ENCODE measurements at places on chromosomes 6 and 20.

- DNase-seq: no peak
Observed at GRCh38 chr6:160139420-160139851, 17.8 kb downstream of the SLC22A1 start.

- no peak for DNase-seq
Observed at GRCh38 chr6:4434655-4435054, 299.3 kb upstream of the ECI2 start.

DNA sequence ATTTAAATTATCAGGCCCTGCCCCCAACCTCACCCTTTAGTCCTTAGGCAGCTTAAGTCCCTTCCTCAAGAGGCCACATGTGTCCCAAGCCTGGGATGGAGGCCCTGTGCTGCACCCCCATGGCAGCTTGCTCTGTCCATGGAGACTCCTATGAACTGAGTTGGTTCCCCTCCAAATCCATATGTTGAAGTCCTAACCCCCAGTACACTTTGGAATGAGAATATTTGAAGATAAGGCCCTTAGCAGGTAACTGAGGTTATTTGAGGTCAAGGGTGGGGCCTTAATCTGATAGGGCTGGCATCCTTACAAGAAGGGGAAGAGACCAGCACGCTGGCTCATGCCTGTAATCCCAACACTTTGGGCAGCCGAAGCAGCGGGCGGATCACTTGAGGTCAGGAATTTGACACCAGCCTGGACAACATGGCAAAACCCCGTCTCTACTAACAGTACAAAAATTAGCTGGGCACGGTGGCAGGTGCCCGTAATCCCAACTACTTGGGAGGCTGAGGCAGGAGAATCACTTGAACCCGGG, 6.7 kb upstream of the BEND3 start:
- no peak for DNase-seq

- no peak for DNase-seq
Observed at GRCh38 chr6:55818482-55818881, 56.9 kb downstream of the BMP5 start.

GRCh38 chr20:25014816-25015215, 22.3 kb upstream of the APMAP start:
- no peak for DNase-seq

DNA sequence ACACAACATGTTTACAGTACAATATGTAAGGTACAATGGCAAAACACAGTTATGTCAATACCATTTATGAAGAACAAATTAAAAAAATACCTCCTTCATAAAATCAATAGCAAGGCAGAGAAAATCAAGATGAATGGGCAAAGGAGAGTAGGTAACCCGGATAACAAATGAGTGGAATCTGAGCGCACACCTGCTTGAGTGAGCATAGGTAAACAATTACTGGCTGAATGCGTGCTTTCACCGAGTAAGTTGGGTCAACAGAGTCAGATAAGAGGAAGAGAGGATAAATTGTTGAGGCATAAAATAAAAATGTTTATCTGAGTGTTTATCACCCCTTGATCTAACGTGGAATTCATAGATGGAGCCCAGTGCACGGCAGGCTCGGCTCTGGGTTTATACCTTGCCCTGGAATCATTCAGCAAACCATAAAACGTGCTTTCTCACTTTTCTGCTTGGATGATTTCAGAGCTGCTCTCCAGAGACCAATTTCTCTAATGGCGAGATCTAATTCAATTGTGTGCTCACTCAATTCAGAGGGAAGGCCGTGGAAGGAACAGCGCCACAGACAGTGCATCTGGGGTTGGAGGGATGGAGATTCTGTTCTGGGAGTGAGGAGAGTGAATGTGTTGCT, 224.8 kb upstream of the MAP3K7 start:
- DNase-seq: peak; percentile 64

DNA sequence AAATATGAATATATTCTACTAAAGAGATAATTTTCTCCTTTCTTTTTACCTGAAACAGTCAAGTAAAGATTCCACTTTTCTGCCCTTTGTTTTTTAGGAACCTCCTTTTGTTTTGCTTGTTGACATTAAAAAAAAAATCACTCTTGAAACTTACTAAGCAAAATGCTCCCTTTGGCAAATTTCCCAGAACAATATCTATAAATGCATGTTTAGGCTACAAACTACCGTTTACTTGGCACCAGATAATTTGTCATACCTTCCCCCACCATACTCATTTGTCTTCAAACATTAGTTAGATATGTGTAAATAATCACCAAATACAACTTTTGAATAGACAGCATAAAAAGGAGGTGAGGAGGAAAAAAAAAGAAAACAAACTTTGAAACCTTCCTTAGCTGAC, 604.7 kb downstream of the RFPL4B start:
- peak; percentile 27 for DNase-seq

- no peak for DNase-seq
Observed at GRCh38 chr6:70527071-70527737, 39.5 kb upstream of the SDHAF4 start.

DNA sequence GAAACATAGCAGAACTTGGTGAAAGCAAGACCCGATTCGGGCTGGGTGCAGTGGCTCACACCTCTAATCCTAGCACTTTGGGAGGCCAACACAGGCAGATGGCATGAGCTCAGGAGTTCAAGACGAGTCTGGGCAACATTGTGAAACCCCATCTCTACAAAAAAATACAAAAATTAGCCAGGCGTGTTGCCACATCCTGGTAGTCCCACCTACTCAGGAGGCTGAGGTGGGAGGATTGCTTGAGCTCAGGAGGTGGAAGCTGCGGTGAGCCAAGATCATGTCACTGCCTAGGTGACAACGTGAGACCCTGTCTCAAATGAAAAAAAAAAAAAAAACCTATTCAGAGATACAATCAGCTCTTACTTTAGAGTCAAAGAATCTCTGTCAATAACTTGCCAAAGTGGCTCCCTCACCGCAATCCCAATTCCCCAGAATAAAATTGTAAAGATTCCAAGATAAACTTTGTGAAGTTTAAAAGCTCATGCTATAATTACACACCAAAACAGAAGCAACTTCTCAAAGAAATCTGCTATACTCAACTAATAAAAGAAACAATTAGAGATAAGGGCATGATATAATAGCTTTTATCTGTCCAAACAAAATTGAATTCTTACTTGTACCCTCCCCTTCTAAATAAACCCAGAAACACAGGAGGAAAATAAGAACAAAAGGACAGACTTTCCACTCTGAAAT, 33.6 kb downstream of the CDK19 start:
- no peak for DNase-seq

DNA sequence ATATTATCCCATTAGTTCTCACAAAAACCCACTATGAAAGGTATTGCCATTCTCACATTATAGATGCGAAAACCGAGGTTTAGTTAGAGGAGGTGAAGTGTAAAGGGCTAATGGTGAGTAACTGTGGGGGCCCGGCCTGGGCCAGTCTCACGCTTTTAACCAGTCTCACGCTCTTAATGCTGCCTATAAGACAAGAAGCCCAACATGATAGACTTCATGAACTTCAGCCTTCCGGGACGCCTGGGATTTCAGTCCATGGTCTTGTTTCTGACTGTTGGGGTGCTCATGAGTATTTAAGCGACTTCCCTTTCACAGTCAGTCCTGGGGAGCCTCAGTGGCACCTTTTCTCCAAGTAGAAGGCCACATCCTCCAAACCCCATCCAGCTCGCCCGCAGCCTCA, 31.7 kb downstream of the AGPAT4 start:
- no peak for DNase-seq

GRCh38 chr6:157481189-157481864, 100.3 kb downstream of the ZDHHC14 start:
- DNase-seq: no peak

DNA sequence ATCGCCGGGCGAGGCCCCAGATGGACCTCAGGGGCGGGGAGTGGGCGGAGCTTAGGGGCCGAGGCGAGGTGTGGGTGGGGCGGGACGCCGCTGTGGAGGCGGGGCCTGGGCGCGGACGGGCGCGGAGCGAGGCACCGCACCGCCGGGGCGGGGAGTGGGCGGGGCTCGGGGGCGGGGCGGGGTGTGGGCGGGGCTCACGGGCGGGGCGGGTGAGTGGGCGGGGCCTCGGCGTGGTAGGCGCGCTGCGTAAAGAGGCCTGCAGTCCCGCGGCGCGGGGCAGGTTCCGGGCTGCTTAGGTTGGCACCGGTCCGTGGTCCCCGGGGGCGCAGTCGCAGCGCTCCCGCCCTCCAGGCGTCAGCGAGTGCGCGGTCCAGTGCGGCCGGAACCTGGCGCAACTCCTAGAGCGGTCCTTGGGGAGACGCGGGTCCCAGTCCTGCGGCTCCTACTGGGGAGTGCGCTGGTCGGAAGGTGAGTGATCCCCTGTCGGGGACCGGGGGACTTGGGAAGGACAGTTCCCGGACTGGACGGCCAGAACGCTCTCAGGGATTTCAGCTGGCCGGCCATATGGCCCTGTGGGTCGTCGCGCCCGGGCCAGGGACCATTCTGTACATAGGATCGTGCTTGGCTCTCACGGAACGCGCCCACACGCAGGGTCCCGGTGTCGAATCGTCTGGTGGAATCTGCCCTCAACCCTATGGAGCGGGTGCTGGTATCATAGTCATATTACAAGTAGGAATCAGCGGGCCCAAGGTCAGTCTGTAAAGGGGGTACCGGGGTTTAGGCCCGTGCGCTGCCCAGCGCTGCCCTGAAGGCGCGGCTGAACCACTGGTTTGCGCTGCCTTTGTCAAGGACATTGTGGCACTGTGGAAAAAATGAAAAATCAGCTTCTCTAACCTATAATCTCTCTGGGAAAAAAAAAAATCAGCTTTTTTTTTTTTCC, at the start of gene NQO2:
TSS of gene NQO2 (plus strand) at position 277 of the 940 bp plus-strand sequence. CDS start 6,659 bp downstream, outside the sequence.
- peak; percentile 83 for DNase-seq

GRCh38 chr6:169487579-169488436, 214.0 kb downstream of the WDR27 start:
- no peak for DNase-seq

- no peak for DNase-seq
Observed at GRCh38 chr6:54291146-54291545, 17.1 kb upstream of the TINAG start.

GRCh38 chr6:25266456-25267100, 12.6 kb upstream of the CARMIL1 start:
- DNase-seq: no peak

DNA sequence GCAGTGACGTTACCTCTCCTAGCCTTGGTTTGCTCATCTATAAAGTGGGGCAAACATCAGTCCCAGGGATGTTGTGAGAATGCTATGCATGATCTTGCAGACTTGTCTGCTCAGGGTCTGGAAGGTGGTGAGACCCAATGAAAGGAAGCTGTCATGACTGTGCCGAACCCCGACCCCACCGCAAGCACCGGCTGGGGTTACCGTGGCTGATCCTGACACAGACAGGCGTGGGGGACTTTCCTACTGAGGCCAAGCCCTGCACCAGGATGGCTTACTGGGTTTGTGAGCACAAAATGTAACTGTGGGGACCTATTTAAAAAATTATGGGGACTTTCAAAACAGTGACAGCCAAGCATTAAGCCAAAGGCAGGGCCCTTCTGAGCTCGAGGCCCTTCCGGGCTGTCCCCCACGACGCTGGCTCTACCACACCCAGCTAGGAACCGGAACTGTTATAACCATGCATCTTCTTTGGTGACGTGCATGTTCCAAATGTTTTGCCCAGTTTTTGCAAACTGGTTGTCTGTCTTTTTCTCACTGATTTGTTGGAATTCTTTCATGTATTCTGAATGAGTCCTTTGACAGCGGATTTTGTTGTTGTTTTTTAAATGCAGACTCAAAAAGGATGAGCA, 76.6 kb upstream of the PMEPA1 start:
- DNase-seq: no peak

DNA sequence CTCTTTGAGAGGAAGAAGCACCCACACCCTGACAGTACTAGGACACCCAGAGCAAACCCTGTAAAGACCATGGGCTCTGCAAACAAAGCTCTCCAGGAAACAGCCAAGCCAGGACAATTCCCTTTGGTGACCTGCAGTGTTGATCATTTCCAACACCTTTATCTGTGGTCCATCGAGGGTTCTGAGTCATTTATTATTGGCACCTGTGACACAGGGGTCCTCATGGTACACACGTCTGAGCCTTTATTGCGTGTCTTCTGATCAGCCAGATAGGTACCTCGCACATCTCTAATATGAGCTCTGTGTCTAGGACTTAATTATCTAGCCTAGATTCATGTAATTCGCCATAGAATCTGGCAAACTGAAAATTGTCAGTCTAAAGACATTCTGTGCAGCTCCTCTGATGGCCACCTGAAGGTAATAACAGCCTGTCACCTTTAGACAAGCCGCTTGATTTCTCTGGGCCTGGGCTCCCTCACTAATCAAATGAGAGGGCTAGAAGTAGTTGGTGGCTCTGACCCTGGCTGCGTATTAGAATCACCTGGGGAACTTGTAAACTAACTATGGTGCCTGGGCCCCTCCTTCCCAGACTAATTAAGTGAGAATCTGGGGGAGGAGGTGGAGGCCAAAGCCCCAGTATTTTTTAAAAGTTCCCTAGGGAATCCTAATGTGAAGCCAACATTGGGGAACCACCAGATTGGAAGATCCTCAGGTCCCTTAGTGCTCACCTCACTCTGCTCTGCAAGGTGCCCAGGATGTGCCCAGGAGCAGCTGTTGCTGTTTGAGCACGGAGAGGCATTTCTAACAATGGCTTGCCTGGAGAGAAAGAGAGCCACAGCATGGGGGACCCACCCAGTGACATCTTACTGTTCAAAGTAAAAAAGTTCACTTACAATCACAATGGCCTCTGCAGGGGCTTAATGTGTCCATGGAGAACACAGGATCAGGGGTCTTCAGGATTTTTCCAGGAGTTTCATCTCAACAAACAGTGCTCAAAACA, 122.0 kb upstream of the ARID1B start:
- no peak for DNase-seq

DNA sequence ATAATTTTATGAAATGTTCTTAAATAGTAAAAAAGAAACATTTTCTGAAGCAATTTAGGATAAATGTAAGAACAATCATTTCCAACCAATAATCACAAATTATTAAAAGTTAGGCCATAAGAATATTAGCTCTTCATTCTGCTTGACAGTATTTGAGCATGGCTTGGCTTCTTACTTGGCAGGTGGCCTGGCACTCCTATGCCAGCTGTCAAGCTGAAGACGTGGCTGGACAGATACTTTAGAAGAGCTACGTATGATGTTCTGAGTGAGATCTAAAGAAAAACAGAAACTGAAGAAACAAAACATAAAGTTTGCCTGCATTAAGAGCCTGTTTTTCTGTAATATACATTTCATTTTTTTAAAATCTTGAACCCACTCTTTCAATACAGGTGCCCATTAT, 438.9 kb downstream of the GRIK2 start:
- DNase-seq: no peak

DNA sequence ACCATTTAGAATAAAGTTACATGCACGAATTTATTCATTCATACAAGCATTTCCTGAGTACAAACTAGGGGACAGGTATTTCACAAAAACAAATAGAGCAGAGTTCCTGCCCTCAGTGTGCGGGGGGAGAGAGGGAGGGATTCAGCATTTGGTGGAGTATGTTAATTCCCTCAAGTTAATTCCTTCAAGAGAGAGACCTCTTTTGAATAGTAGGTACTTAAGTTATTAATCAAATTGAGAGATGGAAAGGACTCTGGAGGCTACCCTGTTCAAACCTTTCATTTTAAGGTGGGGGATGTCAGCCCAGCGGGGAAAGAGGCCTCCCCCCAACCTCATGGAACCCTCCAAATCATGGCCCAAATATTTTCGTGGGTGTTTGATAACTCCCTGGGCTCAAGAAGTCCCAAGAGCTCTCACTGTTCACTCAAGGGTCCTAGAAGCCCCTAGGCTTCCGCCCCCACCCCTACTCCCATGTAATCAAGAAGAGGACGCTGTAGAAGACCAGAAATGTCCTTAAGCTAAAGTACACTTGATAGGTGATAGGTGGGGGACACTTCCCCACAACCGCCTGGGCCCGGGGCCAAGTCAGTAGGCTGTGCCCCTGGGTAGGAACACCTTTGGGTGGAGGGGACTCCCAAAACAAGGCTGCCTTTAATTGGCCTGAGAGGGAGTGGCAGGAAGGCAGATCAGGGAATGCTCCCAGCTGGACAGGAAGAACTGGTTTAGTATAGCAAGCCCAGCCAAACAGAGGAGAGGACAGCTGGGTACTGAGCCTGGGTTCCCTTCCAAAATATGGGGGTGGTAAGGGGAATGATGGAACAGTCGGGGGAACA, 2.9 kb downstream of the SDC4 start:
- no peak for DNase-seq
